ENCODE measurements at places on chromosomes 1 and 21. TPM values are rescaled to one million over a fixed set of nuclear protein-coding genes. Genes with fewer than 3 reads are reported as not detected.

The MAP3K7CL gene
- total RNA-seq = 5.6 TPM

The ALG14 gene
- total RNA-seq = 7.3 TPM

The COL11A1 gene
- not detected for total RNA-seq

The LSS gene
- 21.3 TPM for total RNA-seq

The KIF1B gene
- total RNA-seq = 13.5 TPM

DNA sequence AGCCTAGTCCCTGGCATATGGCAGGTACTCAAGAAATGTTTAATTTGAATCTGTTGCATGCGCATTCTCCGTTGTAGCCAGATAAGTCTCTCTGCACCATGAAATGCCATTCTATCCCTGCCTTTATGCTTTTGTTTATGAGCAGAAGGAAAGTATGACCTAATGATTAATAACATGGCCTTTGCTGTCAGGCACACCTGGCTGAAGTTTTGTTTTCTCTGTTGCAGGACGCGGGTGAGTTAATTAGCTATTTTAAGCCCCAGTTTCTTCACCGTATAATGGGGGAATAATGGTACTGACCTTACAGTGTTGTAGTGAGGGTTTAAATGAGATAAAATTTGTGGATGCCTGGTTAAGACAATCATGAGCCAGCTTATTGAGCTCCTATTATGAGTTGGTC is 87.7 kb downstream of the ST6GALNAC3 start:
- H3K27me3 ChIP-seq = no peaks in the 10 kb centered on the region
- no peak overlapping the region for H3K4me3 ChIP-seq
- H3K36me3 ChIP-seq = no peaks in the 10 kb centered on the region
- H3K4me1 ChIP-seq = no peaks in the 10 kb centered on the region
- DNase-seq = no peak

DNA sequence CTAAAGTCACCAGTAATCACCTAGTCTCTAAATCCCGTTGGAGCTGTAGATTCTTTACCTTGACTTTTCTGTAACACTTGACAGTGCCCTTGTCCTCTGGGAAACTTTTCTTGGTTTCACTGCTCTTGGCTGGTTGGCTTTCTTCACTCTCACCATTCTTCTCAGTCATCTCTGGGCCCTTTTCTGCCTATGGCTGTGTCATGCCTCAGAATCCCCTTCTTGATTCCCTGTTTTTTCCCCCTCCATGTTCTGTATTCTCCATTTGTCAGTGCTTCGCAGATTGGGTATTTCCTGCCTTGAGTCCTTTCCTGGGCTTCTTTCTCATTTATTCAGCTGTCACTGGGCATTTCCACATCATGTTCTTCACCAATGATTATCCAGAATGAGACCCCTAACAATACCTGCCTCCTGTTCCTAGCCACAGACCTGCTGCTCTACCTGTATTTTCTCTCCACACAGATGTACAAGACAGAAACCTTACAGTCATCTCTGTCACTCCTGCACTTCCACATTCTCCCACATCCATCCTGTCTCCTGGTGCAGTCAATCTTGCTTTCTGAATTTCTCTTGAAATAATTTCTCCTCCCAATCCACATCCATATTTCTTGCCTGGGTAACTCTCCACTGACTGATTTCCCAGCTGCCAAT is 14.7 kb downstream of the UCK2 start:
- no peak overlapping the region for H3K27ac ChIP-seq
- no peaks in the 10 kb centered on the region for H3K36me3 ChIP-seq
- H3K4me3 ChIP-seq = no peak overlapping the region
- no peak for DNase-seq
- H3K27me3 ChIP-seq = no peaks in the 10 kb centered on the region

- peaks cover 9% of the 10 kb centered on the region for H3K36me3 ChIP-seq
- no peak overlapping the region for H3K27ac ChIP-seq
- no peak for DNase-seq
- H3K4me1 ChIP-seq = no peaks in the 10 kb centered on the region
Measured at GRCh38 chr1:184093071-184093470, 41.5 kb downstream of the TSEN15 start.

- H3K36me3 ChIP-seq = no peaks in the 10 kb centered on the region
- no peak for DNase-seq
- peaks cover 5% of the 10 kb centered on the region for H3K27me3 ChIP-seq
- no peak overlapping the region for H3K4me3 ChIP-seq
- H3K4me1 ChIP-seq = no peaks in the 10 kb centered on the region
- H3K27ac ChIP-seq = no peak overlapping the region
Measured at GRCh38 chr21:31938330-31939301, 65.8 kb downstream of the HUNK start.

- no peak overlapping the region for H3K4me3 ChIP-seq
- DNase-seq = no peak
- no peaks in the 10 kb centered on the region for H3K36me3 ChIP-seq
- no peak overlapping the region for H3K27ac ChIP-seq
Measured at GRCh38 chr21:42317341-42317741, 2.1 kb upstream of the TFF3 start.

DNA sequence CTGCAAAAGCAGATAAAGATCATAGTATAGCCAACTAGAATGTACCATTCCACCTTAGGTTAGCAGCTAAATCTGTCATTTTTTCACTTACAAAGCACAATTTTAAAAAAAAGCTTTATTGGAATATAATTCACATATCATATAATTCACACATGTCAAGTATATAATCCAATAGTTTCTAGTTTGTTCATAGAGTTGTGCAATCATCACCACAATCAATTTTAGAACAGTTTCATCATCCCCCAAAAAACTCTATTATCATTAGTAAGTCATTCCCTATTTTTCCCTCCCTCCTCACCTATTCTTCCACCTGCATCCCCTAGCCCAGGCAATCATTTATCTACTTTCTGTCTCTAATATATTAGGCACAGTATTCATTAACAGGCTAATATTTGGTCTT is 32.0 kb upstream of the INSL5 start:
- no peak overlapping the region for H3K4me3 ChIP-seq
- no peaks in the 10 kb centered on the region for H3K36me3 ChIP-seq
- no peak for DNase-seq
- peaks cover 2% of the 10 kb centered on the region for H3K4me1 ChIP-seq
- H3K27me3 ChIP-seq = no peaks in the 10 kb centered on the region
- H3K27ac ChIP-seq = no peak overlapping the region

- H3K27me3 ChIP-seq = no peaks in the 10 kb centered on the region
- no peaks in the 10 kb centered on the region for H3K36me3 ChIP-seq
- H3K4me1 ChIP-seq = peaks cover 14% of the 10 kb centered on the region
- no peak overlapping the region for H3K4me3 ChIP-seq
Measured at GRCh38 chr1:156063997-156064285, 3.0 kb downstream of the RAB25 start.

DNA sequence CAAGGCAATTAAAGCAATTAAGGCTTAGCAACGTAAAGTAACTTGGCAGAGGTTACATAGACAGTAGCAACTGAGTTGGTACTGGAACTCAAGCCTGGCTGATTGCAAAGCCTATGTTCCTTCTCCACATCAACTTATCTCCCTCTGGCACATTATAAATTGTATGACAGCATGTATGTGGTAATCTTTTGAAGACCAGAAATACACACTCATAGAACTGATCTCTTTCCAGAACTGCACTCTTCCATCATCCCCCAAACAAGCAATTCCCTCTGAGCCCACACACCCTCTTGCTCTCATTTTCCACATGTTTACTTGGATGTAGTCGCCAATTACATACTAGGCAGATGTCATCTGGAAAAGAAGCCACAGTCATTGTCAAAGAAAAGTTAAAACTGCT is 502.2 kb downstream of the PLPP3 start:
- H3K4me1 ChIP-seq = no peaks in the 10 kb centered on the region
- no peaks in the 10 kb centered on the region for H3K27me3 ChIP-seq
- no peak overlapping the region for H3K4me3 ChIP-seq
- no peaks in the 10 kb centered on the region for H3K36me3 ChIP-seq

DNA sequence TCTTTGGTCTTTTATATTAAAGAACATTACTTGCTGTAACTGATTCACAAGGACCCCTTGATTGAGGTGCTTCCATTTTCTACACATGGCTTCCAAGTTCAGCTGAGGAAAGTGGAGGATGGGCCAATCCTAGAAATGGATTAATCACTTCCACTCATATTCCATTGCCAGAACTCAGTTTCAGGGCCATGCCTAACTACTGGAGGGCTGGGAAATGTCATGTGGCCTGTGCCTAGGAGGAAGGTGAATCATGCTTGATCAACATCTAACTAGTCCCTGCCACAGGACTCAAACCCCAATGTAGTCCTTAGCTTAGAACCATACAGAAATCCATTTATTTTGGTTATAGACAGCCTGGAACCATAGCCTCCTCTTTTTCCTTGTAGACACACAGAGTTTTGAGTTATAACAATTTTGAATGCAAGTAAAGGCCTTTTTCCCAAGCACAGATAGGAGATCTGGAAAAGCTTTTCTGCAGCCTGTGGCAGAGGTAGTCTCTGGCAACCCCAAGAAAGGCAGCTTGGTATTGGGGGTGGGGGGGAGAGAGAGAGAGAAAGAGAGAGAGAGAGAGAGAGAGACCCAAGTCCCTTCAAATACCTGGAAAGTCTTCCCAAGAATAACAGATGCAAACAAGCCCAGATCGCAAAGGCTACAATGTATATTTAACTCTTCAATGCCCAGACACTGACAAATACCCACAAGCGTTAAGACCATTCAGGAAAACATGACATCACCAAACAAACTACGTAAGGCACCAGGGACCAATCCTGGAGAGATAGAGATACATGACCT is 12.5 kb downstream of the MAST2 start:
- no peak overlapping the region for H3K4me3 ChIP-seq
- H3K27ac ChIP-seq = no peak overlapping the region
- no peaks in the 10 kb centered on the region for H3K27me3 ChIP-seq
- peaks cover 9% of the 10 kb centered on the region for H3K4me1 ChIP-seq
- DNase-seq = no peak

- H3K4me3 ChIP-seq = peak overlapping the region; percentile 39
- H3K27ac ChIP-seq = peak overlapping the region; percentile 94
- peaks cover 39% of the 10 kb centered on the region for H3K36me3 ChIP-seq
- H3K4me1 ChIP-seq = peaks cover 74% of the 10 kb centered on the region
- no peaks in the 10 kb centered on the region for H3K27me3 ChIP-seq
- no peak for DNase-seq
Measured at GRCh38 chr1:221727146-221728036, 14.5 kb downstream of the DUSP10 start.

- peaks cover 23% of the 10 kb centered on the region for H3K36me3 ChIP-seq
- H3K4me1 ChIP-seq = peaks cover 77% of the 10 kb centered on the region
- DNase-seq = no peak
- no peaks in the 10 kb centered on the region for H3K27me3 ChIP-seq
- H3K27ac ChIP-seq = peak overlapping the region; percentile 27
- peak overlapping the region; percentile 53 for H3K4me3 ChIP-seq
Measured at GRCh38 chr1:167453123-167453522, 65.2 kb downstream of the CD247 start.

DNA sequence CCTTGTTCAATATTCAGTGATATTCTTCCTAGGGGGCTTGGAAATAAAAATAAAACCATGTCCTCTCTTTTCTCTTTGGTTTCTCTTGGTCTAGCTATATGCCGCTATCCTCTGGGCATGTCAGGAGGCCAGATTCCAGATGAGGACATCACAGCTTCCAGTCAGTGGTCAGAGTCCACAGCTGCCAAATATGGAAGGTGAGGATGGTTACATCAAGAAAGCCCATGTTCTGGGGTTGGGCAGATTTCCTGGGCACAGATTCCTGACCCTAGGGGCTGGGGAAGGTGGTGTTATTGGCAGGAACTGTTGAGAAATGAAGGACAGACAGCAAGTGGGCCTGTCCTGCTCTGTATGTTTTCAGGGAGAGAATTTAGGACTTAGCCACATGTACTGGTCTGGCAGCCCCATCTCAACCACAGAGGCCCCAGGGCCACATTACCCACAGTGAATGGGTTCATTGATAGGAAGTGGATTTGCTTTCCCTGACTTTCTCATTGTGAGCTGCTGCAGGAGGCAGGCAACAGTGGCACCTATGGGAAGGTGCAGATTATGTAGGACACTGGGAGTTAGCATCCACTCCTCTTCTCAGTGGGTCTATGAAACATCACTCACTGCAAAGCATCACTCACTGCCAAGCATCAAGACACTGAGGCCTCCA is 37.4 kb upstream of the HSD17B7 start:
- H3K4me3 ChIP-seq = no peak overlapping the region
- H3K4me1 ChIP-seq = no peaks in the 10 kb centered on the region
- DNase-seq = no peak
- peaks cover 4% of the 10 kb centered on the region for H3K27me3 ChIP-seq
- H3K27ac ChIP-seq = no peak overlapping the region

- DNase-seq = no peak
- no peak within 1 kb of the TSS for H3K27ac ChIP-seq
- H3K4me1 ChIP-seq = peaks cover 8% of the 10 kb centered on the region
- H3K36me3 ChIP-seq = no peaks in the 10 kb centered on the region
- peaks cover 37% of the 10 kb centered on the region for H3K27me3 ChIP-seq
Measured at GRCh38 chr1:146021622-146022402, at the start of gene HJV. TSS of gene HJV (minus strand) at chr1:146021735. CDS start at chr1:146020231, 1,504 bp downstream.

- no peak for DNase-seq
- no peak overlapping the region for H3K27ac ChIP-seq
- no peaks in the 10 kb centered on the region for H3K36me3 ChIP-seq
- H3K4me3 ChIP-seq = no peak overlapping the region
- no peaks in the 10 kb centered on the region for H3K27me3 ChIP-seq
Measured at GRCh38 chr1:223341121-223341520, 22.9 kb downstream of the SUSD4 start.

DNA sequence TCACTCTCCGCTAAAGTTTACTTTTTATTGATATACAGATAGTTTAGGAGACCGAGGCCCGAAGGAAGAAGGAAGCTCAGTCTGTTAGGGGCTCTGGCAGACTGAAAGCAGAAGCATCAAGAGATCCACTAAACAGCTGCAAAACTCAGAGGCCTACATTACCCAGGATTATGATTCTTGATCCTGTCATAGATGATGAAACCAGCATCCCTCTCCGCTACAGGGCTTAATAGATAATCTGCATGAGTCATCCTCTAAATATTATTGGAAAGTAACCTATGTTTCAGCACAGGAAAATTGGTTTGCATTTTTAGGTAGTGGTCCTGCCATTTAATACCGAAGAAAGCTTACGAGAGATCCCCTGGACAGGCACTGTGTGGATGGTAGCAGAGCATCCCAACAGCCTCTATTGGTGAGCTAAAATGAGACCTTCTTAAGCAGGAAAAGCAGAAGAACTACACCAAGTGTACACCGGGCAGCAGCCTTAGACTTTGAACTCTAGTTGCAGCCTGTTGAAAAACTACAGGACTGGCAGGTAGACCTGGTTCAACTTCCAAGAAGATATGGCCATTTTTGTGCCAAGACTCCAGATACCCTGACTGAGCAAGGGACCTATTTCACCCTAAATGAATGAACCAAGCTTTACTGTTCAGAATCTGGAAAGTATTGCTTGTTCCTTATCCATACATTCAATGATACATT is 6.8 kb downstream of the CASQ2 start:
- no peaks in the 10 kb centered on the region for H3K36me3 ChIP-seq
- peaks cover 2% of the 10 kb centered on the region for H3K27me3 ChIP-seq
- H3K4me1 ChIP-seq = no peaks in the 10 kb centered on the region
- DNase-seq = no peak

GRCh38 chr1:156740237-156740740 is 599 bp downstream of the MRPL24 start:
- DNase-seq = no peak
- peak overlapping the region; percentile 94 for H3K27ac ChIP-seq
- H3K4me1 ChIP-seq = peaks cover 43% of the 10 kb centered on the region
- no peaks in the 10 kb centered on the region for H3K27me3 ChIP-seq

GRCh38 chr1:150628766-150629114 is 672 bp downstream of the ENSA start:
- H3K36me3 ChIP-seq = peaks cover 40% of the 10 kb centered on the region
- no peak overlapping the region for H3K4me3 ChIP-seq
- H3K27ac ChIP-seq = no peak overlapping the region
- DNase-seq = no peak
- no peaks in the 10 kb centered on the region for H3K27me3 ChIP-seq

- DNase-seq = peak; percentile 22
- peaks cover 2% of the 10 kb centered on the region for H3K36me3 ChIP-seq
- peak overlapping the region; percentile 83 for H3K27ac ChIP-seq
- peak overlapping the region; percentile 26 for H3K4me3 ChIP-seq
Measured at GRCh38 chr1:101128211-101128727, 102.7 kb upstream of the DPH5 start.
